ENCODE measurements at places on chromosomes 11 and 22.

DNA sequence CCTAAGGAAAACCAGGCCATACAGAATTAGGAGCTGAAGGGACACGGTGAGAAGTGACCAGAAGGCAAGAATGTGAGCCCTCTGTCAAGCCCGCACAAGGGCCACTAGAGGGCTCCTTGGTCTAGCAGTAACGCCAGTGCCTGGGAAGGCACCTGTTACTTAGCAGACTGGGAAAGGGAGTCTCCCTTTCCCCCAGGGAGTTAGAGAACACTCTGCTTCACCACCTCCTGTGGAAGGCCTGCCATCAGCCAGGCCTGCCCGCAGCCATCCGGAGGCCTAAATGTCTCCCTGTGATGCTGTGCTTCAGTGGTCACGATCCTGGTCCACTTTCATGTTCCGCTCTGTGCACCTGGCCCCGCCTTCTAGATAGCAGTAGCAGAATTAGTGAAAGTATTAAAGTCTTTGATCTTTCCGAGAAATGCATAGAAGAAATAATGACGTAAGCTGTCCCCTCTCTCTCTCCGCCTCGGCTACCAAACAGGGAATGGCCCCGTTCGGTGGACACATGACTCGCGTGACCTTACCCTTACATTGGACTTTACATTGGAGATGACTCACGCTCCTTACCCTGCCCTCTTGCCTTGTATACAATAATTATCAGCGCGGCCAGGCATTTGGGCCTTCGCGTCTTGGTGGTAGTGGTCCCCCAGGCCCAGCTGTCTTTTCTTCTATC is 10.7 kb upstream of the GSTP1 start:
- DNase-seq, result peak; percentile 81

- DNase-seq, result no peak
These were observed 1460.5 kb downstream of the TBC1D22A start for GRCh38 chr22:48222742-48223487.

- no peak for DNase-seq
These were observed 44.4 kb downstream of the APOL3 start for GRCh38 chr22:36116127-36116526.

DNA sequence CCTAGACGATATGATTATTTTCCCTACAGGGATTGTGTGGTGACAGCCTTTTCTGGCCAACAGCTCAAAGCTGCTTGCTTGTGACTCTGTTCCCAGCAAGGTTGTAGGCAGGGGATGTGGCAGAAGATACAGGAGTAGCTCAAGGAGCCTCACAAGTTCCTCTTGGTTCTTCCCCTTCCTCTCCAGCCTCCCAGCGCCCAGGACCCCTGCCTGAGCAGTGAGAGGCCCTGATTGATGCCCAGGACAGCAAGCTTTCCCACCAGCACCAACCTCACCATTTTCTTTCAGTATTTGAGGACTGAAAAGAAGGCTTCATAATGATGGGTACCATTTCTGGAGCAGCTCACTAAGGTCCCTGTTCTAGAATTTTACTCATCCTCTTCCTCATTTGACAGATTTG is 248.0 kb downstream of the TENM4 start:
- DNase-seq, result no peak

- DNase-seq, result no peak
These were observed 10.2 kb downstream of the GLB1L2 start for GRCh38 chr11:134341805-134342571.

DNA sequence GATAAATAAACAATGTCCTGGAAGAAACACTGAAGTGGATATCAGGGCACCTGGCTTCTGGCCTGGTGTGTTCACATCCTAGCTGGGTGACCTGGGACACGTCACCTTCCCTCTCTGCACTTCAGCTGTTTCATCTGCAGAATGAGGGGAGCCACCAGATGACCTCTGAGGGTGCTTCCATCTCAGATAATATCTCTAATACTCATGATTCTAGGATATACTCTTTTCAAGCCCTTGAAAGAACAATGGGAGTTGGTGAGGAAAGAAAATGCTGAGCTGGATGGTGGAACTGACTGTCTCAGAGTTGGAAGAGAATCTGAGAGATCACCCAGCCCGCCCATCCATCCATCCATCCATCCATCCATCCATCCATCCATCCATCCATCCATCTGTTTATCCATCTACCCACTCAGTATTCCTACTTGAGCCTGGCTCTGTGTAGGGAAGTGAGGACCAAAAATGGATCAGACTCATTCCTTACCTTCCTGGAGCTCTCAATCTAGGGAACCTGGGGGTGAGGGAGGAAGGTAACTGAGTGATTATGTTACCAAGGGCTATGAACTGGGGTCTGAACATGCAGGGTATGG is 28.2 kb upstream of the LIPT2 start:
- no peak for DNase-seq

- no peak for DNase-seq
These were observed 4.1 kb downstream of the KCNQ1 start for GRCh38 chr11:2448661-2449547.

GRCh38 chr11:14981507-14981906 is 9.4 kb upstream of the CALCA start:
- DNase-seq, result no peak

- DNase-seq, result no peak
These were observed 579 bp downstream of the PICALM start for GRCh38 chr11:86068138-86068871.

GRCh38 chr22:48438800-48439559 is 1388.7 kb downstream of the BRD1 start:
- no peak for DNase-seq

DNA sequence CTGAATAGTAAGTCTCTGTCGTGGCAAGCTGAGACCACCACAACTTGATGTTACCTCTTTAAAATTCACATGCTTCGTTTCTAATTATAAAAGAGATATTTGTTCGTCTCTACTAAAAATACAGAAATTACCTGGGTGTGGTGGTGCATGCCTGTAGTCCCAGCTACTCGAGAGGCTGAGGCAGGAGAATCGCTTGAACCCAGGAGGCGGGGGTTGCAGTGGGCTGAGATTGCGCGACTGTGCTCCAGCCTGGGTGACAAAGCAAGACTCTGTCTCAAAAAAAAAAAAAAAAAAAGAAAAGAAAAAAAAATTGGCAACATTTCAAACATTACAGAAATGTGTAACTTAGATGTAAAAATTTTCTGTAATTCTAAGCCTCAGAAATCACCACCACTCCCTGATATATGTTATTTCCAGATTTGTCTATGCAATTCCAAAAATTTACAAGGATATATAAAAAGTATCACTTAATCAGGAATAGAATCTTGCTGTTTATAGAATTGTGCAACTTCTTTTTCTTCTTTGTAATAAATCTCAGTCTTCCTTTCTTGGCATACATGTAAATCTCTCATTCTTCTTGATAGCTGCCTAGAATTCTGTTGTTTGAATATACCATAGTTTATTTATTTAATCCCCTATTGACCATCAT is 37.3 kb downstream of the C11orf96 start:
- no peak for DNase-seq

DNA sequence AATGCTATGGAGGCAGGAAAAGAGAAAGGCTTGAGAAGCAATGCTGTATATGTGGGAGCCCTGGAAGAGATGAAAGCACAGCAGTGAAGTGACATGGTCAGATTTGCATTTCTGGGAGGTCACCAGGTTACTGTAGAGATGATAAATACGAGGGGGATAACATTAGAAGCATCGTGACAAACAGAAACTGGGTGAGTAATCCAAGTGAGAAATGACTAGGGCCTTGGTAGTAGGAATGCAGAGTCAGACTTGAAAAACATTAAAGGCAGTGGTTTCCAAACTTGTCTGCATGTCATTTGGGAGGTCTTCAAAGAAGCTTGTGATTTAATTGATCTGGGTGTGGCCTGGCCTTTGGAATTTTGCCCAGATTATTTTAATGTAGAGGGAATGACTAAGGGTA is 43.9 kb downstream of the CCDC34 start:
- no peak for DNase-seq

- peak; percentile 82 for DNase-seq
These were observed 158.4 kb downstream of the ETS1 start for GRCh38 chr11:128428935-128429334.

DNA sequence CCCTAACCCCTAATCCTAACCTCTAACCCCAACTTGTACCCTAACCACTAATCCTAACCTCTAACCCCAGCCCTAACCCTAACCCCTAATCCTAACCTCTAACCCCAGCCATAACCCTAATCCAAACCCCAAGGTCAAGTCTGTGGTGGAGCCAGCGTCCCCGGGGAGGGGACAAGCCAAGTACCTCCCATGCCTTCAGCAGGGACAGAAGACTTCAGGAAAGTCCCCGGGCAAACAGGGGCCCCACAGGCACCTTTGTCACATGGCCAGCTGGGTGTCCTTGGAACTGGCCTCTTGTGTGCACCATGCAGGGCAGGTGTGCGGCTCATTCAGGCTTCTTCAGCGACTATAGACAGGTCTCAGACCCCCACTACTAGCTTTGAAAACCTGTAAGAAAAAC is 555.8 kb downstream of the BRD1 start:
- no peak for DNase-seq

DNA sequence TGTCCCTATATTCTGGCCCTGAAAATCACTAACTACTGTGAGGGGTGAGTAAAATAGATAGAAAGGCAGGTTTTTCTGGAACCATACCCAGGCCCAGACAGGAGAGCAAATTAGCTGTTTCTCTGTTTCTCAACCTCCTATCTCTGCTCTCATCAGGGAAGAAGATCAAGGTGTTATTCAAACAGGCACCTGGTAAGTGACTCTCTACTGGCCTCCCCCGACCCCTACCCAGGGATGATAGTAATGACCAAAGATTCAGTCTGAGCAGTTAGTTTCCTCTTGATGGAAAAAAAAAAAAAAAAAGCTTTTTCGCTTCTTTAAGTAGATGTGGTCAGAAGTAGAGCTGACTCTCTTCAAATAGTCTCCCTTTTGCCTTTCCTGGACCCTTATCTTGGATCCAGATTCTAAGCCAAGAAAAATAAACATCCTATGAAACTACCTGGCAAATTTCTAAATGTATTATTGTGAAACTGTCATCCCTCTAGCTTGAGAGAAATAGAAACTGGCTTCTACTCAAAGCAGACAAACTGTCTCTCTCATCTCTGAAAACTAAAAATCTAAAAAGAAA is 9.9 kb downstream of the LRRC4C start:
- DNase-seq, result no peak

GRCh38 chr11:297586-298405 is 1.5 kb downstream of the IFITM5 start:
- DNase-seq, result peak; percentile 38

DNA sequence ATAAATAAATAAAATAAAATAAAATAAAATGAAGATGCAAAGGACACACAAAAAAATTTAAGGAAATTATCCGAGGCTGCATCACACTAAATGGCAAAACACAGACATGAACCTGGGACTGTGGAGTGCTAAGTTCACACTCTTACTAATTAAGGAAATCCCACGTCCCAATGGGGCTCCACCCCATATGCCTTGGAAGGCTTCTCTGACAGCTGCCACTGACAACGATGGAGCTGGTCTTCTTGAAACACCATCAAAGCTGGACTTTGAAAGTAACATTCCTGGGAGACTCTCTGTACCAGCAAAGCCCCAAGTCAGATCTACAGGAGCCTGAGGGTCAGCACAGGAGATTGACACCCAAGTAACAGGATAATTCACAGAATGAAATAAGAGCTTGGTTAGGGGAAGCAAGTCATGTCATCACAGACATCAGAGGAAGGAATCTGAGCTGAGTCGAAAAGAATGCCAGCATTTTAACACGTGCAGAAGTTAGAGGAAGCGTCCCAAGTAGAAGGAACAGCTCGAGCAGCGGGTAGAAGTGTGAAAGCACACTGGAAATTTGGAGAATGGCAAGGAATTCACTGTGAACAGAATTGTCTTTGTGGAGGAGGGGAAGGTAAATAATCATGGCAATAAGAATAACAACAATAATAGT is 13.8 kb downstream of the TPST2 start:
- peak; percentile 86 for DNase-seq

- DNase-seq, result no peak
These were observed 12.6 kb downstream of the DIXDC1 start for GRCh38 chr11:111949519-111950426.

- DNase-seq, result peak; percentile 23
These were observed 30.0 kb upstream of the TCF20 start for GRCh38 chr22:42300259-42301076.

GRCh38 chr11:46271875-46272815 is 5.3 kb upstream of the CREB3L1 start:
- no peak for DNase-seq

DNA sequence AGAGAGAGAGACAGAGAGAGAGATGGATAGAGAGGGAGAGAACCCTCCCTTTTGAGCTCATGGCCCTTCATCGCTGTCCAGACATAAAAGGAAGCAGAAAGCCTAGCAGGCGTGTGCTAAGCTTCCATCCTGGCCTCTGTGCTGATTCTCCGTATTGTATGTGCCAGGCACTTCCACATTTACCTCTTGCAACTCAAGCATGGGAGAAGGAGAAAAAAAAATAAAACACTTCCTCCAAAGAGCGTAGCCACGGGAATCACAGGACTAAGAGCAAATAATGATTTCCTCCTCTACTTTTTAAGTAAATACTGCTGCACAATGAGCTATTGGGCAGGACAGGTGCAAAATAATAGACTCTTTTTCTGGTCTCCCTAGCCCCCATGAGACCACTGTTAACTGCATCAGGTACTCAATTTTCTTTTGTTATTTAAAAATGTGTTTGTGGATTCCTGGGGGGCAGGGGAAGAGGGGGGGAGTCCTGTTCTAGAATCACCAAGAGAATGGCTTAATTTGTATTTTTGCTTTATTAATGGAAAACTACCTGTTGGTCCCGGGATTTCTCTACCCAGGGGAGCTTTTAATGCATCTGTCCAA is 154.3 kb downstream of the NXPE2 start:
- no peak for DNase-seq

- no peak for DNase-seq
These were observed 70.8 kb downstream of the RAB38 start for GRCh38 chr11:88104408-88104807.

GRCh38 chr11:78800756-78801155 is 226.1 kb upstream of the NARS2 start:
- no peak for DNase-seq

DNA sequence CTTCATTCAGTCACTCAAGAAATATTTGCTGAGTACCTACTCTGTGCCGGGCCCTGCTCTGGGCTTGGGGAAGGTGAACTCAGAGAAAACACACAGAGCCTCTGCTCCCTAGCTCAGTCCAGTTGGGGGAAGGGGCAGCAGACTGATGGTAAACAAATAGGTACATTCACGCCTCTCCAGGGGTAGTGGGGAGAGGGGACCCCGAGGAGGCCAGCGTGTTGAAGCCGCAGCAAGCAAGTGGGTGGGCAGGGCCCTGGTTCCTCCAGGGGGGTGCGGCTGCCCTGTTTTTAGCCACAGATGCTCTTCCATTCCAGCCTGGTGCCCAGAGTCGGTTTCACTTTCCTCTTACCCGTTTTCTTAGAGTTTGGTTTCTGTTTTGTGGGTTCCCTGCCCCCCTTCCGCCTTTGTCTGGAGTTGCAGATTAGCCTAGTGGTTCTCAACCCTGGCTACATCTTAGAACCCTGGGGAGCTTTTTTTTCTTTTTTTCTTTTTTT is 8.7 kb downstream of the DRAP1 start:
- DNase-seq, result peak; percentile 78

DNA sequence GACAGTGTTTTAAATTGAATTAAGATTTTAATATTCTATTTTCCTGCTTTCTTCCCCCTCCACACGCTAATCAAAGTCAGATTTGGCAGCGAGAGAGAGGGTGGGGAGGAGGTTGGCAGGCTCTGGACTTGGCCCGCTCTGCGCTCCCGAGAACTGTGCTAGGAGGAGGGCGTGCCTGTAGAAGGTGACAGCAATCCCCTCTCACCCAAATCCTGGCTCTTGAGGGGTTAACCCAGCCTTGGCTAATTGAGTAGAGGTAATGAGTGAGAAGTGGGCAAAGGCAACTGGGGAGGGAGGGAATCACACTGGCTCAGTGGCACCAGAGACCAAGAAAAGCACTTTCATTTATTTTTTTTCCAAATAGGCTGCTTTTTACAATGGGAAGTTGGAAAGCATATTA is 42.2 kb downstream of the BUD13 start:
- DNase-seq, result no peak

Measured in suppressor macrophage (primary cell).